IPS DF 6.9 (cell line): ENCODE measurements at places on chromosomes 5 and 9.

DNA sequence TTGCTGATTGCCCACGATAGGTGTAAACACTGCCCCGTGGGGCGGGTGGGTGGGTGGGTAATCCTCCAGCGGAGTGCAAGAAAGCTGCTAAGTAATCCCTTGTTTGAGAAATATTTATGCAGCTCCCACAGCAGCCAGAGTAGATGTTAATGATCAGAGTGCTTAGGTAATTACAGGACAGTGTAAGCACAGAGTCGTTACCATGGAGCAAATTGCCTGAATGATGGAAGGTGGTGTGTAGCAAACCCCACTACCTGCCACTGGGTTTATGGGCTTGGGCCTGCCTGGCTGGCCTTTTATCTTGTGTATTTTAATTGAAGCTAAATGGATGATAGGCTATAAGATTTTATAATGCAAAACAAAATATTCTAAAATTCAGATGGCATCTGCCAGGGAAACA lies 110.0 kb downstream of the COL5A1 start:
- DNase-seq = no peak

GRCh38 chr9:5953743-5954707 lies 61.4 kb downstream of the RANBP6 start:
- no peak for DNase-seq

DNA sequence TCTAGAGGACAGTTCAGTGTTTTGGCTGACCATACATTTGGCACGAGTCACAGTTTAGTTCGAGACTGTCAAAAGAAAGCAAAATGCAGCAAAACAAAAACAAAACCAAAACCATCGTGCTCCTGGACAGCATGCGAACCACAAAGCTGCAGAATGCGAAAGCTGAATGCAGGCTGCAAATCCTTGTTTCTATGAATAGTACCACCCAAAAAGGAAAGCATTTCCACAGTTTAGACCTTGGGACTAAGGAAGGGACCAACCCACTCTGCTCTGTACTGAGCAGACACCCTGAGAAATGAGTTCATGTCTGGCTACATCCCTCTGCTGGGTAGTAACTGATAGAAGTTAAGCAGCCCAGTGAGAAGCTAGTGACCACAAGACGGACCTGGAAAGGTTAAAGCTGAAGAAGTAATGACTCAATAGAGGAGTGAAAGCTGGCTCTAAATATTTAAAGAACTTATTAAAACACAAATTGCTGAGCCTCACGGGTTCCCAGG lies 3.9 kb downstream of the GCNT4 start:
- DNase-seq = no peak

DNA sequence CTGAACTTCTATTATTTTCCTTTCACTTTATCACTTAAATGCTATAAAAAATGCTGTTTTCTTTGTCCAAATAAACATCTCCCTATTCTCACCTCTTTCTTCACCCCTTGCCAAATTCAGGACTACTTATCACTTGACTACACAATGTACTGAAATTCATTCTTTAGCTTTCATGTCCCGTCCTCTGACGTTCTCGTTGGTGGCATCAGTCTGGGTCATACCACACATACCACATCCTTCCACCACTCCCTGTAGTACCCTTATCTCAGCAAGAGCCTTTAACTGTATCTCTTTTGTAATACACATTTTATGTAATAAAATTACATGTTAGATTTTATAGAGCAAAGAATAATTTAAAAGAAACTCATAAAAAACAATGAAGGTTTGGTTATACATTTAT lies 231.1 kb upstream of the PAPPA start:
- DNase-seq = no peak

DNA sequence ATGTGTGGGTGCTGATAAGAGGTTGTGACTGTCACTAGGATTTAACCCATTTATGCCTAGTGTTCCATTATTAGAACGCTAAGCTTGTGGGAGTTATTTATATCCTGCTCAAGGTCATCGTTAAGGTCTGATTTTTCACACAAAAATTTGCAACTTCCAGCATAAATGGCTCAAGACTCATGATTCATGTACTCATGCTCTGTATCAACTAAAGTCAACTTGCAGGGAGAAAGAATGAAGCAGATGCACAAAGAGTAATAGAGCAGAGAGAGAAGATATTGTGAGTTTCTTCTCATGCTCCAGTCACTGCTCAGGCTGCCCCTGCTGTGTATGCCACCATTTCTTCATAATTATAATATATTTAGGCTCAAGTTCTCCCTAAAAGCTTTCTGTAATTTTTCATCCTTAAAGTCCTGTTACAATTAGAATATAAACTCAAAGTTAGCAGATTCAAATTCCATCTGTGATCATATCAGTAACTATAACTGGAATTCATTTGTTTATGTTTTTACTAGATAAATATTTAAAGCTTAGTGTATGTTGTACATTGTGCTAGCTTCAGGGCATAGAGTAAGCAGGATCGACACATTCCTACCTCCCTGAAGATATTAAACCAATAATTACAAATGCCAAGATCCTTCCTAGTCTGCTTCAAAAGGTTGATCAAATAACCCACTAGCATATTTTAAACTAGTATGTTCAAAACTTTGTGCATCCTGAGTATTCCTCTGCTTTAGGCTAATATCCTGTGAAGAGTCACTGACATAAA lies 136.7 kb downstream of the NUDT12 start:
- DNase-seq = no peak
